ENCODE measurements at places on chromosomes 1 and 21. TPM values are rescaled to one million over a fixed set of nuclear protein-coding genes. Genes with fewer than 3 reads are reported as not detected.

LDLRAP1 gene
- total RNA-seq, result 3.1 TPM

DVL1 gene
- 46.0 TPM for total RNA-seq

PRAMEF5 gene
- not detected for total RNA-seq

RCOR3 gene
- total RNA-seq, result 60.1 TPM

TDRD5 gene
- 6.0 TPM for total RNA-seq
